Fibroblast of villous mesenchyme (primary cell): ENCODE measurements at places on chromosomes 13 and 19.
A peak's percentile ranks its signal among the peaks of the same experiment; 100 is the strongest.

DNA sequence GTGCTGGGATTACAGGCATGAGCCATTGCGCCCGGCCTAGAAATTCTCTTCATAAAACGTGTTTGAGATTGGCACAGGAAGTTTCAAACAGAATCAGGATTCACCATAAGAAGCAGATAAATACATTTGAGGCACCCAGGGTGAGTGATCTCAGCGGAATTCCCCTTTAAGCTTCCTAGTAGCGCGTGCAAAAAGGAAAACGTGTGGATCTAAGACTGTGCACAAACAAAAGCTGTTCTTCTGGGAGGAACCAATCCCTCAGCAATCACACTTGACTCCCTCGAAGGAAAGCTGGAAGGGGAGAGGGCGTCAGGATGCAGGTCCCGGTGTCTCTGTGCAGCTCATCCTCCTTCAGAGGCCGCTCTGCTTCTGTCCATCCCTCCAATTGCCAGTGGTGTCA, 15.5 kb downstream of the MCF2L start:
- DNase-seq = no peak

DNA sequence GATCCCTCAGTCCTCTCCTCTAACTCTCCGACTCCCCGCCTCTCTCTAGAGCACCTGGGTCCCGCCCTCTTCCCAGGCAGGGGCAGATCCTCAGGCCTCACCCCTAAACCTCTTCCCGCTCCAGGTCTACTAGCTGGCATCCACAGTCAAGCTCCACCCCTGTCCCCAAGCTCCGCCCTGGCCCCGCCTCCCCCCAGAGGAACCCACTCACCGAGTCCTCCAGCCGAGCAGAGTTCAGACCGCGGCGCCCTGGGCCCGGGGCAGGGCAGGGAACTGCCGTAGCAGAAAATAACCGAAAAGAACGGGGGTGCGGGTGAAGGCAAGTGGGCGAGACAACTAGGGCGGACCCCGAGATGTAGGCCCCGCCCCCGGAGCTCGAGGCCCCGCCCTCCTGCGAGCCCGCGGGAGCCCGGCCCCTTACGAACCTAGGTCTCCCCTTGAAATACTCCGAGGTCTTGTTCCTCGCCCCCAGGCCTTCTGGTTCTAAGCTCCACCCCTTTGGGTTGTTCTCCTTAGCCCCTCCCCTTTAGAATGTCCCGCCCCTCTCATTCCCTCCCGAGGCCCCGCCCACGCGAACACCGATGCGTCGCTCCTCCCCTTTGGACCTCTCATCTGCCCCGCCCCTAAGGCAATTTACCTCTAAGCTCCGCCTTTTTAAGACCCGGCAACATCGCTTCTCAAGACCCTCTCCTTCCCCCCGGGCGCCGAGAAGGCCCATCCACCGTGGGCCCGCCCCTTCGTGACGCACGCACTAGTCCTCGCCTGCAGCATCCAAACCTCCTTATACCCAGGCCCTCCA, at the start of gene GGN:
Gene GGN, minus strand, starts transcription at position 485 of the 799 bp plus-strand sequence. CDS start 773 bp downstream, outside the sequence.
- DNase-seq = peak; percentile 97

GRCh38 chr19:35353635-35354034, 4.6 kb upstream of the FFAR3 start:
- DNase-seq = no peak

DNA sequence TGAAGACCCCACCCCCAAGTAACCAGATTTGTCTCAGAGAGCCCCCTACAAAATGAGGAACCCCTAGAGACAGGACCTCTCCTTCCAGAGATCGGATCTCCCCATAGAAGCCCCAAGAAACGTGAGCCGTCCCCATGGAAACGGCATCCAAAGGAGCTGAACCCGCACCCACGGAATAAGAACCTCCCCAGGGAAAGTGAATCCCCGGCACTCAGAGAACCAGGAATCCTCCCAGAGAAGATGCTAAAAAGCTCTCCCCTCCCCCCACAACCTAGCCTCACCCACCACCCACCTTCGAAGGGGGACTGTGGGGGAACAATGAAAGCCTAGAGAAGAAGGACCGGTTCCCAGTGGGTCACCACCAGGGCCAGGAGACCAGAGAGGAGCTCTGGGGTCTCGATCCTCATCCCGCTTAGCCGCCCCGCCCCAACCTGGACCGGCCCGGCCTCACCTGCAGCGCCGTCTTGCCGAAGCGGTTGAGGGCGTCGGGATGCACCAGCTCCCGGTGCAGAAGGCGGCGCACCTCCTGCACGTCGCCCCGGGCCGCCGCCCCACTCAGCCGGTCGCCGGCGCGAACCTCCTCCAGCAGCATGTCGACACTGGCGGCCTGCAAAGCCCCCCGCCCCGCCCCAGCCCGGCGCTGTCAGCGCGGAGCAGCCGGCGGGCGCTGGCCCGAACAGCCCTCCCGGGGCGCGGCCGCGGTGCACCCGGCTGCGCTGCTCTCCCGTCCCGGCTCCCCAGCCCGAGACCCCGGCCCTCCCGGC, 535 bp downstream of the CDKN2D start:
- DNase-seq = peak; percentile 53

DNA sequence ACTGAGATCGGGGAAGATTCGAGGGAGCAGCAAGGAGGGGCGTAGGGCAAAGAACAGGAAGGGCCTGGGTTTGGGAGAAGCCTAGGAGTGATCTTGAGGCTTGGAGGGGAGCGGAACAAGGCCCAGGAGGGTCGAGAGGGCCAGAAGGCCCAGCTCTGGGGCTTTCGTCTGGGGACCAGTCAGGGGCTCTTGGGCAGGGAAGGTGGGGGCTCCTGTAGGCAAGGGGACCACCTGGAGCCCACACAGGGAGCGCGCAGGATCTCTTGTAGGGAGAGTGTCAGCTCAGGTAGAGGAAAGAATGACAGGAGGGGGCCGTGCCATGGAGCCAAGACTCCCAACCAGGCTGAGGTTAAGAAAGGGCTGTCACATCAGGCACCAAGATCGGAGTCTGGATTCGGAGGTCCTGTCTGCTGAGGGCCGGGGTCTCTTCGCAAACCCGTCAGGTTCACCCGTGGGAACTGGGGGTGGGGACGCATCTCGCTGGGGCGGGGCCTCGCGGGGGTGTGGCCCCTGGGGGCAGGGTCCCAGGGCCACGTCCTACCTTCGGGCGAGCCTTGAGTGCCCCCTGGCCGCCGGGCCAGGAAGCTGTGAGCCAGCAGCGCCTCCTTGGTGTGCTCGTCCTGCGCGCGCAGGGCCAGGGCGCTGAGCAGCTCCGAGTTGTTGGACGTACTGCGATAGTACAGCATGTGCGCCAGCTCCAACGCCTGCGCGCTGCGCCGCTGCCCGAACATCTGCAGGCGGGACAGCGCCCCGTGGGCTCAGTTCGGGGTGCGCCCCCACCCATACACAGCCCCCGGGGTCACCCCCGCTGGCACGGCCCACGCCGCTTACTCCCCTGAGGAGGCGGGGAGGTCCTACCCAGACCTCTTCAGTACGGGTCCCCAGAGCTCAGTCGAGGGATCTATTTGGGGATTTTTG, 8.4 kb downstream of the EMP3 start:
- peak; percentile 94 for DNase-seq

- DNase-seq = no peak
Observed at GRCh38 chr13:46382224-46382623, 4.8 kb downstream of the RUBCNL start.

GRCh38 chr13:98143601-98144026, 720 bp downstream of the FARP1 start:
- DNase-seq = no peak

DNA sequence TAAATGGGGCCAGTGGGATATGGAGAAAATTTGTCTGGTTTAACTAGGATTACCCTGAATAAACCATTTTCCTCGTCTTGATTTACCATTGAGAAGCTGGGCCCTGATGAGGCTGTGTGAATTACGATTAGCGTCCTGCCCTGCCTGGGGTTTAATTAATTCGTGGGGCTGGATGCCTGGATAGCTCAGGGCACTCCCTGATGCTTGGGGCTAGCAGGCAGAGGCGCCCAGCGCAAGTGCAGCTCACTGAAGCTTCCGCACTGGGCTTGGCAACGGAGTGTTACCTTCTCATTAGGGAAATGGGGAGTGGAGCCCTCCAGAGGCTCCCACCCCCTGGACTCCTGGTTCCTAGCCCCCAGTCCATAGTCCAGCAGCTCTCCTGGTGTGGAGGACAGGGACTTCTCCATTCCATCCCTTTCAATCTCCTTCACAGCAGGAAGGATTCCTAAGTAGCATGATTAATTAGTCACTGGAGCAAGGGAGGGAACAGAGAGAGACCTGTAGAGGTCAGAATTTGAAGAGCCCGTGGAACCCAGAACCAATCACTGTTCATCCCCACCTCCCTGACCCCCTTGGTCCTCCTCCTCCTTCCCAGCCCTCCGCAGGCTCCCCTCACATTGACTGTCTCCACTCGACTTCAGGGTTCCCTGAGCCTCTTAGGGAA, 107.2 kb downstream of the UQCRFS1 start:
- no peak for DNase-seq

GRCh38 chr13:91825516-91825915, 427.1 kb downstream of the GPC5 start:
- no peak for DNase-seq

GRCh38 chr13:37870895-37871550, 1.5 kb upstream of the TRPC4 start:
- peak; percentile 76 for DNase-seq

DNA sequence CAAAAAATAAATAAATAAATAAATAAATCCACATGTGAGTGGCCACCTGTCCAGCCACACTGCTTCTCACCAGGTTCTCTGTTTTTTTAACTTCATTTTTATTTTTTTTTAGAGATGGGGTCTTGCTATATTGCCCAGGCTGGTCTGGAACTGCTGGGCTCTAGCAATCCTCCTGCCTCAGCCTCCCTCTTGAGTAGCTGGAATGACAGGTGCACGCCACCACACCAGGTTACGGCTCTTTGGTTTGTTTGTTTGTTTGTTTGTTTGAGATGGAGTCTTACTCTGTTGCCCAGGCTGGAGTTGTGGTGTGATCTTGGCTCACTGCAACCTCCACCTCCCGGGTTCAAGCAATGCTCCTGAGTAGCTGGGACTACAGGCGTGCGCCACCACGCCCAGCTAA, 94.5 kb upstream of the CACNA1A start:
- no peak for DNase-seq

GRCh38 chr13:97520061-97520460, 86.1 kb downstream of the RAP2A start:
- no peak for DNase-seq

GRCh38 chr13:24254146-24254841, 55.1 kb upstream of the C1QTNF9 start:
- DNase-seq = peak; percentile 69

GRCh38 chr13:68509734-68510621, 1279.8 kb upstream of the PCDH9 start:
- DNase-seq = no peak

DNA sequence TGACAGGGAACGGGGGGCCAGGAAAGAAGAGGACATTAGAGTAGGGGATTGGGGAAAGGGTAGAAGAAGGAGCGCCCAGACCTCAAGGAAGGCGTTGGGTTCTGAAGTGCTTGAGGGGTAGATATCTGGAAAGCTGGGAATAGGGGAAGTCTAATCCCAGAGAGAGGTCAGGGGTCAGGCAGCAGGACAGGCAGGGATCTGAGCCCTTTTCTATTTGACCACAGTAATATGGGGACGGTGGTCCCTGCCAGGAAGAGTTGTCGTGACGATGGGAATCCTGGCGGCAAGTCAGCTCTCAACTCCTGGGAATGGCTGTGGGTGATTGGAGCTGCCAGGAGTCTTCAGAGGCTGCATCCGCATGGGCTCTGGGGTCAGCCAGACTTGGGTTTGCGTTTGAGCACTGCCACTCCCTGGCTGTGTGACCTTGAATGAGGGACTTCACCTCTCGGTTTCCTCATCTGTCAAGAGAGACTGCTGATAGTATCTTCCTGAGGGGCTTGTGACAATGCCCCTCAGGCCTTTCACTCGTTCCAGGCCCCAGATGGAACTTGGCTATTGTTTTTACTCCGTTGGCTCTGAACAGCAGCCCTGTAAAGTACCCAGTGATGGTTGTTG, 1.3 kb downstream of the AP2A1 start:
- DNase-seq = no peak

DNA sequence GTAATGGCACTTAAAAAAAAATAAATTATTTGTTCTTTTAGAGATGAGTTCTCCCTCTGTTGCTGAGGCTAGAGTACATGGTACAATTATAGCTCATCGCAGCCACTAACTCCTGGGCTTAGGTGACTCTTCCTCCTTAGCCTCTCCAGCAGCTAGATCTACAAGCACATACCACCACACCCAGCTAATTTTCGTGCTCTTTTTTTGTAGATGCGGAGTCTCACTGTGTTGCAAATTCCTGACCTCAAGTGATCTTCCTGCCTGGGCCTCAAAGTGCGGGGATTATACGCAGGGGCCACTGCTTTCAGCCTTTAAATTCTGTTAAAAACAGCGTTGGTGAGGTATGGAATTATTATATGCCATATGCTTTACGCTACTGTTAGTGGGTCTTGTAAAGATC, 2034.0 kb downstream of the OLFM4 start:
- DNase-seq = no peak

GRCh38 chr13:33561627-33562026, 256.3 kb upstream of the RFC3 start:
- DNase-seq = no peak

DNA sequence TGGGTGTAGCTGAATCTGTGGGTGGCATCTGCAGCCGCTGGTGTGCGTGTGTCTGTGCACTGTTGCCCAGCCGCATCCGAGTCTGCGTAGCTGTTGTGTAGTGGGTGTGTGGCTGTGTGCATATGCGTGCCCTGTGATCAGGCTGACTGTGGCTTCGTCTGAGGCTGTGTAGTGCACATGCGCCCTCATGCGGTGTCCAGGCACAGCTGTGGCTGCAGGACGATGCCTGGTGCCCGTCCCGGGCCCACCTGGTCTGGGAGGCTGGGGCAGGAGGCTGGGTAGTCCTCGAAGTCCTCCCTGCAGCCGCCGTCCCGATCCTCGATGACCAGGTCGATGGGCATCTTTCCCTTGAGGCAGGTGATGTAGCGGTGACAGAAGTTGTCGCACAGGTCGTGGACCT, 4.9 kb downstream of the MEIS3 start:
- no peak for DNase-seq

DNA sequence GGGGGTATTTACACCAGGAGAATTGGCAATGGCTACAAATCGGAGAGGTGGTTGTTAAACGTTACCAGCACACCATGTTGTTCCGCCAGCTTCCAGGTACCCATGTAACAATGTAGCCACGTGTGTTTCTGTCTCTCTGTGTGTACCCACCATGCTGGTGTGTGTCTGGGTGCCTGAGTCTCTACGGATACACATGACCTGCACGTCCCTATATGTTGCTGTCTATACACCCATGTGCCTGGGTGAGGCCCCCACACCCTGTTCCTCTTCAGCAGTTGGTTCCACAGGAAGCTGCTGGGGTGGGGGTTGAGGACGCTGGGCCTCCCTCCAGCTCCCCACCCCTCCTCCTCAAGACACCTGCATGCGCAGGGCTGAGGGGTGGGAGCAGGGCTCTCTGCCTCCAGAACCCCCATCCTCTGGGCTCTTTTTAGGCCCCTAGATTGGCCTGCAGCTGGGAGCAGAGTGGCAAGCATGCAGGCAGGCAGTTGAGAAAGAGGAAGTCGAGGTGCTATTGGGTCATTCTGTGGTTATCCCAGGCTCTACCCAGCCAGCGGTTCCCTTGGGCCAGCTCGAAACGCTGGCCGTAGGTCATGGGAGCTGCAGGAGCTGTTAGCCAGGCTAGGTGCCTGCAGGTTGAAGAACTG, at the start of gene ARHGEF18:
Gene ARHGEF18, plus strand, starts transcription at position 351 of the 644 bp plus-strand sequence. CDS start 13,954 bp downstream, outside the sequence.
- DNase-seq = no peak
